ENCODE measurements at places on chromosomes 11 and 22.
A peak's percentile ranks its signal among the peaks of the same experiment; 100 is the strongest.

DNA sequence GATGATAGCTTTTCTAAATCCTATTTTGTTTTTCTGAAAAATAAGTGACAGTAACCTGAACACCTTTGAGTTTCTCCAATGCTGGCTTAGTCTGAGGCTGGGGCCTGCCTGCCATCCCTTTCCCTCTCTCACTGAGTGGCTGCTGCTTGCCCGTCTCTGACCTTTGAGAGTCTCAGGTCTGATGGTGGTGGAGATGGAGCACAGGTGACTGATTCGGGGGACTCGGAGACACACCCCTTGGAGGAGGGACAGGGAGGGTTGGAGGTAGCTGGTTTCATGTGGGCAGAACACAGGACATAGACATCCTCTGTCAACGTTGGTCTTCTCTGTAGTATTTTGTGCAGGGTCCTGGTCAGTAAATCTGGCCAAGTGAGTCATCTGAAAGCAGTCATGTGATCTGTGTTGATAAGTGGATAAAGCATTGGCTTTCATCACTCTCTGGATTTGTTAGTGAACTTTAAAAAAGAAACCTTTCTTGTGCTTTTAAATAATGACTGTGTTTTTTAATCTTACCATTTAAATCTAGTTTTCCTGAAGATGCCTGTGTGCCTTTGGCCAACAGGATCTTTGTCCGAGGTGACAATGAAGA lies 47.1 kb upstream of the CLDN5 start:
- DNase-seq: no peak

- DNase-seq: no peak
These were observed 247.0 kb downstream of the TENM4 start for GRCh38 chr11:79193663-79194310.

DNA sequence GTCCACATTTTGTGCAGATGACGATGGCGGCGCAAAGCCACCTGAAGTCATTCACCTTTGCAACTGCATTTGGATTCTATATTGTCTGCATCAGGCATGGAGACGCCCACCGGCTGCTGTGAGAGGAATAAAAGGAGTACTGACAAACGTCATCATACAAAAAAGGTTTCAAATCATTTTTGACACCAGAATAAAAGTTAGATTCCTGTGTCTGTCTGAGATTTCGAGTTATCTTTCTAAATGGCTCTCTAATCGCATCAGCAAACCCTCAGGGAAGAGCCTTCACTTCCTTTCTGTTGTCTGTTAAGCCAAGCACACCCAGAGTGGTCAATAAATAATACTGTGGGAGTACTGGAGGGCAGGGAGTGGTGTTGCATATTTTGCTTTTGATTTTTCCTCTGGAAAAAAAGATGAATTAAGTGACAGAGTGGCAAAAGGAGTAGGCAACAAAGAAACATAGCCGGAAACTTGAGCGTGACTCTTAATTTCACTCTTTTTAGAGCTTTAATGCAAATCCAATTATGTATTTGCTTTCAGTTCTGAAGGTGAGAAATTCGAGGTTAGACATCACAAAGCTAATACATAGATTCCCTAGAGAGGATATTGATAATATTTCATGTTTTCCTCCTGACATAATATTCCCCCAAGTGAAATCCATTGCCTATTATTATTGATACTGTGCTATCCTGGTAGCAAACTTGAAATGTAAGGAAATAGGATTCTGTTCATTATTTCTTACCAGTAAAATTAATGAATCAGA lies 150.8 kb upstream of the MTMR2 start:
- DNase-seq: no peak

DNA sequence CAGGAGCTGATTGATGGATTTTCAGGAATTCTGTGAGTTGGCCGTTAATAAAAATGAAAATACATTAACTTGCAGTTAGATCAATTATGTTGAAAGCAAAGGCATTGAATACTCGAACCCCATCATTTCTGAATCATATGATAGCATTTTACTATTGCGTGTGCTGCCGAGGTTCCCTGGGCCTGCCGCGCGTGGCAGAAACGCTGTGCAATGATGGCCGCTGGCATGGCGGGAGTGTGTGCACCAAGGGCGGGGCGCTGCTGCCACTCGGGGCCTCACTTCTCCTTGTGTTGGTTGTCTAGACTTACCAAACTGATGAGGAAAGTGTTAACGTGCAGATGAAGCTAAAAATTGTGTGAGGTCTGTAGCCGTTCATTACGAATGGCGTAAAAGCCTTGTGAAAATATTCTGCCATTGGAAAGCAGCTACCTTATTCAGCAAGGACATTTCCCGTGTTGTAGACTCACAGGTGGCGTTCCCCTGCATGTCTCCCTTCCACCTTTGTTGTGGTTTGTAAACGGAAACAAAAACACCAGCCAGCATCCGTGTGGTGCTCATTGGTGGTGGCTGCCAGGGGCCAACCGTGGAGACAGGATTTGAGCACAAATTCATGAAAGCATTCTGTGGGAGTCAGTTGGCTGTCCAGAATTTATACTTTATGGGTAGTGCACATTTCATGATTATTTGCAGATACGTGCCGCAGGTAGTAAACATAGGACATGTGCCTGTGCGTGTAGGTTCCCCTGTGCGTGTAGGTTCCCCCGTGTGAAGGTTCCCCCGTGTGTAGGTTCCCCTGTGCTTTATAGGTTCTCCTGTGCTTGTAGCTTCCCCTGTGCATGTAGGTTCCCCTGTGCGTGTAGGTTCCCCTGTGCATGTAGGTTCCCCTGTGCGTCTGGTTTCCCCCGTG lies 5.9 kb upstream of the GRAMD4 start:
- peak; percentile 56 for DNase-seq

- no peak for DNase-seq
These were observed 27.9 kb upstream of the PAK1 start for GRCh38 chr11:77501758-77502157.

- DNase-seq: no peak
These were observed 33.9 kb downstream of the AAMDC start for GRCh38 chr11:77854838-77855237.

DNA sequence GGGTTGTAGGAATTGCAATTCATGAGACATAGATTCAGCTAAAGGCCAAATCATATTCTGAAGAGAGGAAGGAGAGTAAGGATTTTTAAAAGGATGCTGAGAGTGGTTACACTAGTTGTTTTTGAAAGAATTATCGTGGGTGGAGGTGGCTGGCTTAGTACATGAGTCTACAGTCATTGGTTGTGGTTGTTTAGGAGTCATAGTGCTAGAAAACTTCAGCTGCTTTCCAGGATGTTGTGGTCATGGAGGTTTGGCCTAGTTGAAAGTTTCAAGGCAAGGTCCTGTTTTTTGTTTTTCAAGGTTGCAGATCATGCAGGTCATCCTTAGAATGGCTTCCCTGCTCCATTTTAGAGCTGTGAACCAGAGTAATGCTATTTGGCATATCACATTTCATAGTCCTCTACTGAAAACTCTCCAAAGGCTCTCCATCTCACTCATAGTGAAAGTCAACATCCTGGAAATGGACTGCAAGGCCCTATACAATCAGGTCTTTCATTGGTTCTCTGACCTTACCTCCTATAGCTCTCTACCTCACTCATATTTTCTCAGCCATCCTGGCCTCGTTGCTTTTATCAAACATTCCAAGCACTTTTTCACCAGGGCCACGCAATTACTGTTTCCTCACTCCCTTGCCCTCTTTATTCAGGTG lies 26.1 kb upstream of the ZBTB44 start:
- DNase-seq: no peak

DNA sequence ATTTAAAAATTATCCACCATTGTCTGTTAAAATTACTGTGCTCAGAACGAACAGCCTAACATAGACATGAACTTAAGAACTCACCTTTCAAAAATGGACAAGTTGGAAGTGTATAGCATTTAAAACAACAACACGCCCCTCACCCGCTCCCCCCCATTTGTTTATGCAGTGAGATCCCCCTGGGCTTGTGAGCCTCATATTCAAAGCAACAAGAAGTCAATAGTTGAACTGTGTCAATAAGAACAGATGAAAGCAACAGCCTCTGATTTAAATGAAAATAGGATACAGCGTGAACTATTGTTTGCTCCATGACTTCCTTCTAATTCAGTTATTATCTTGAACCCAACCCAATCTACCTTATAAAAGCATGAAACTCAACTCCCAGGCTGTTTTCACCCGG lies 314.2 kb downstream of the BLID start:
- DNase-seq: no peak

- no peak for DNase-seq
These were observed 18.4 kb downstream of the NEAT1 start for GRCh38 chr11:65440831-65441499.

GRCh38 chr11:65861533-65862183 lies 1.4 kb downstream of the MUS81 start:
- DNase-seq: no peak

DNA sequence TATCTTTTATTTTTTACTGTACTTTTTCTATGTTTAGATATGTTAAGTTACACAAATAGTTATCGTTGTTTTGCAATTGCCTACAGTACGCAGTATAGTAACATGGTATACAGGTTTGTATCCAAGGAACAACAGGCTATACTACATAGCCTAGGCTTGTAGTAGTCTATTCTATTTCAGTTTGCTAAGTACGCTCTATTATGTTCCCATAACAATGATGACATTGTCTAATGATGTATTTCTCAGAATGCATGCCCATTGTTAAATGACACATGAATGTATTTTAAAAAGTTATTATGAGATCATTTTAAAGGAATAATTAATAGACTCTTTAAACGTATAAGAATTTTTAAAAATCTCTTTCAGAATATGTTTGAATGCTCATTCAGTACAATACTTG lies 696.7 kb upstream of the CCDC90B start:
- no peak for DNase-seq

GRCh38 chr11:129973068-129973467 lies 29.6 kb downstream of the PRDM10 start:
- DNase-seq: no peak

DNA sequence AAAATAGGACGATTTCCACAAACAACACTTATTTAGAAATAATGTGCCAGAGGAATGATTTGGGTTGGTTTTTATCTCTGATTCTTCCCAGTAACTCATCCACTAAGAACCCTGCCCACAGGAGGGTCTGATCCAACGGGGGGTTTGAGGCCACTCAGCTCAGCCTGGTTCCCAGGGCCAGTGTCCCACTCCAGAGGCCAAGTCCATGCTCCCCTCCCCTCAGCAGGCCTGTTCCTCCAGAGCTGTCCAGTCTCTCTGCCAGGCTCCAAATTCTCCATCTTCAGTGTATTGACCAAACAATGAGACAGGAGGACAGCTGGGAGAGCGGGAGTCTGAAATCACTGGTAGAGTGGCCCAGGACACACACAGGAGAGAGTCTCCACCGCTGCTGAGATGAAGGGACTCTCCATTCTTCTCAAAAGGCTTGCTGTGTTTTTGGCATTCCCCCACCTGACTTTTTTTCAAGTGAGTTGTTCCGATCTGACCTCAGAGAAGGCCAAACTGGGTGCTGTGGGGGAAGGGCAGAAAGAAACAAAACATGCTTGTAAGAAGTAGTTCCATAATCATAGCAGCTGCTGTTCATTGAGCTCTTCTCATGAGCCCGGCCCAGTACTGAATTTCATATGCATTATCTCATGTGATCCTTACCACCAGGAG lies 17.6 kb upstream of the SCN2B start:
- no peak for DNase-seq

DNA sequence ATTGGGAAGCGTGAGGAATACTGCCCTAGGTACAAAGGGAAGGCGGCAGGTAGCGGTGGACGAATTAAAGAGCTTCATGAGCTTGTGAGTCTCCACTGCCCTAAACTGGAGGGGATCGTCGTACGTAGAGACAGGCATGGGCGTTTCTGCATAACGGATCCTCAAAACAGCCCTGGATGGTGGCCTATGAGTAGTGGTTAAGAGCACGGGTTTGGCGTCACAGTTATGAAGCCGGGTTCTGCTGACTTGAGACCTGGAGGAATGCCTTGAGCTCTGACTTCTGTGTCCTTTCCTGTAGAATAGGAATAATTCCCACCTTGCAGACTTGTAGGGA lies 335 bp downstream of the TMEM138 start:
- peak; percentile 11 for DNase-seq

- no peak for DNase-seq
These were observed 23.4 kb upstream of the KIRREL3 start for GRCh38 chr11:127023991-127024390.

DNA sequence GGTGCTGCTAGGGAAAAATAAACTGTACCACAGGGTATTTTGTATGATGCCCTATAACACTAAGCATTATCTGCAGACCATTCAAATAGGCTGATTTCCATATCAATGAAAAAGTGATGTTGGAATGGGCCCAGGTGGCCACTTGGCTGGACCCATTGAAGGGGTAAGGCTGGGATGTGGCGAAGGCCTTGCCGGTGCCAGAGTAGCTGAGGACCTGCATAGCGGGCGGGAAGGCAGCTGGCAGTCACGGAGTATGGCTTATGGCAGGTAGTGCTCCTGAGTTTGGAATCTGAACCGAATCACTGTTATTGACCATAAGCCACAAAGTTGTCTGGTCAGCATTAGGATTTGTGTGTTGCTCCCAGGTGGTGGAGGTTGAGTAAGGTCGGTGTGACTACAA lies 131.0 kb downstream of the MICAL2 start:
- no peak for DNase-seq

DNA sequence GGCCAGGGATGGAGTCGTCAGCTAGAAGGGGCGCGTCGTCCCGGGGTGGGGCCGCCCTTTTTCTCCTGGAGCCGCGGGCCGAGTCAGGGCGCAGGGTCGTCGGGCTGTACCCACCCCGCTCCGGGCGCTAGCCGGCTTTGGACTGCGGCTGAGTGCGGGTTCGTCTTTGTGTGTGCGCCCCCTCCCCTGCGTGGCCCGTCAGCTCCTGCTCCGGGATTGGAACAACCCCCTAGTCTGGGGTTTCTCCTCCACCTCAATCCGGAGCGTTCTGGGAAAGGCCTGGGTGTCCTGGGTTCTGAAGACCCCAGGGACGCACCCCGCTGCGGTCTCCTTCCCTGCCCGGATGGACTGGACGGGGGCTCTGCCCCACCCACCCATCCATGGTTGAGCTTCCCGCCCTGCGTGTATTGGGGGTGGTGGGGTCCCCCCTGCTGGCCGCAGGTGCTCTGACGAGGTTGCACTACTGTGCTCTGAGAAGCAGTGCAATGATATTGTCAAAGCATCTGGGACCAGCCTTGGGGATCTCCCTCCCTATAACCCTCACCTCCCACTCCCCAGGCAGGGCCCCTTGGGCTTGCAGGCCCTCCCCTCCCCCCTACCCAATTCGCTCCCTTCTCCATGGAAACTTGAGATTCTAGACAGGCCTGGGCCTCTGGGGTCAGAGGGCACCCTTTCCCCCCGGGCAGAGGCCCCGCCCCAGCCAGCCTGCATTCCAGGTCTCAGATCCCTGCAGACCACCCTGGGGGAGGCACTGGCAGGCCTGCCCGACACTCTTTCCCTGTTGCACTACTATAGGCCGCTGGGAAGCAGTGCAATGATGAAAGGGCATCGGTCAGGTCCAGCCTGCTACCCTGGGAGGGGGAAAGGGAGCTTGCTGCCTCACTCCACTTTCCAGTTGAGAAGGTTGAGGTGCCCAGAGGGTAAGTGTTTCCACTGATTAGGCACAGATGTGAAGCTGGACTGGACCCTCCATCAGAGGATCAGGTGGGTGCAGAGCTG lies 10.7 kb downstream of the SDF2L1 start:
- DNase-seq: no peak

GRCh38 chr22:45341498-45341897 lies 31.8 kb downstream of the FAM118A start:
- no peak for DNase-seq

- DNase-seq: no peak
These were observed 138.7 kb downstream of the MAML2 start for GRCh38 chr11:96204366-96204659.

Measured in stimulated activated CD4-positive, alpha-beta T cell treated with anti-CD3 and anti-CD28 coated beads, Interleukin-12 subunit alpha, Interleukin-12 subunit beta, amount 100 ng/mL, for 48 hours (primary cell).